ENCODE measurements at places on chromosomes 16 and 17.
A peak's percentile ranks its signal among the peaks of the same experiment; 100 is the strongest.

- DNase-seq = no peak
These were observed at the start of the genes GPS1 and RFNG for GRCh38 chr17:82051776-82052637. TSS of gene GPS1 (plus strand) at chr17:82051898. CDS start at chr17:82051932, 34 bp downstream. TSS of gene RFNG (minus strand) at chr17:82051811. CDS start at chr17:82051766, 45 bp downstream.

GRCh38 chr17:4691686-4692085 is 12.3 kb downstream of the PELP1 start:
- DNase-seq = no peak

- no peak for DNase-seq
These were observed 36.0 kb downstream of the OSBPL7 start for GRCh38 chr17:47785538-47786123.

DNA sequence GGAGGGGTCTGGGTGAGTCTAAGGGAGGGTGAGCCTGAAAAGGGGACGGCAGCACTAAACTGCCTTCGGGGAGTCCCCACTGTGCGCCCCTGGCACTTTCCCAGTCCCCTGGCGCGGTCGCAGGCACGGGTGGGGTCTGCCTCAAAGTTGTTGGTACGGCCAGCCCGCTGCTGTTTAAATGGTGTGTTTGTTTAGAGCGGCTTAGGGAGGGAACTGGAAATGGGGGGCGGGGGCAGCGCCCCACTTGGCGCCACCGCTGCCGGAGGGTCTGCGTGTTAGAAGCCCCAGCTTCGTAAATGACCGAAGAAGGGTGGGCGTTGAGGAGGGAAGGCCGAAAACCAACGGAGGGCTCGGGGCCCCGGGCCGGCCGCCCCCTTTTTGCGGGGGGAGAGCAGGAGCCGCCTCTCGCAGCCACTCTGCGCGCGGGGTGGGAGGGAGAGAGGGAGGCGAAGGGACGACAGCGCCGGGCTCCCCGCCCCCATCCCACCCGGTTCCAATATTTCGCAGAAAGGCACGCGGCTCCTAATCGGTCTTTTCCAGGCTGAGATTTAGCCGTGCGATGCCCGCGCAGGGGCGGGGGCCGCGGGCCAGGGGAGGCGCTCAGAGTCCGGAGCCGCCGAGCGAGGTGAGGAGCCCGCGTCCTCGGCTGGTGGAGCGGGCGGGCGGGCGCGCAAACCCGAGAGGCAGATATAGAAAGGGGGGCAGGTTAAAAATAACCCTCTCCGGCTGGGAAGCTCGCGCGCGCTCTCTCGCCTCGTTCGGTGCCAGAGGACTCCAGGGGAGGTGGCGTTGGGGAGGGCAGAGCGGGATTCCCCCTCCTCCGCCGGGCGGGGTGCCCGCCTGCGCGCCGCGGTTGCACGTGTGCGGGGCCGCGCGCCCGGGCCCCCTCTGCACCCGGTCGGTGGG is 54.9 kb downstream of the SREBF1 start:
- DNase-seq = no peak

DNA sequence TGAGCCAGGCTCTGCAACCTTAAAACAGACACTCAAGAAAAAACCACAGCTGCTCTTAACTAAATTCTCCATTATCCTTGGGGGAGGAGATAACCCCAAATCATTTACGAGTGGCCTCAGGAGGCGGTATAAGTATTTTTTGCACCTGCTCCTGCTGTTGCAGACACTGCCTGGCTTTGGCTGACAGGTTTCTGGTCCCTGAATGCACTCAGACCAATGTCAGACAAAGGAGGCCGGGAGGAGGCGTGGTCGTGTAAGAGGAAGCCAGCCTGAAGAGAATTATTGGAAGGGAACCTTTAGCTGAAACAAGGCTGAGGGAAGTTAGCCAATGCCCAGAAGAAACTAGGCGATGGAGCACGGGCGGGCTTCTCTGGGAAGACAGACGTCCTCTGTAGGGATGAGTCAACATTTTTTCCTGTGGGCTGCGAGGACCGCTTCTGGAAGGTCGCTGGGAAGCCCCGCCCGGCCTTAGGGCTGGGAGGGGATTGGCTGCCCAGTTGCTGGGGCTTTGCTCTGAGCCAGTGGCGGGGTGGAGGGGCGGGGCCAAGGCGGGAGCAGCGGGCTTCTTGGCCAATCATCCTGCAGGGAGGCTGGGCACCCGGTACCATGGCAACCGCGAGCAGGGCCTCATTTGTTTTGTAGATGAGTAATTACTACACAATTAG is 82.3 kb downstream of the CCDC182 start:
- peak; percentile 98 for DNase-seq

- DNase-seq = no peak
These were observed 8.2 kb downstream of the CENPX start for GRCh38 chr17:82014432-82014831.

DNA sequence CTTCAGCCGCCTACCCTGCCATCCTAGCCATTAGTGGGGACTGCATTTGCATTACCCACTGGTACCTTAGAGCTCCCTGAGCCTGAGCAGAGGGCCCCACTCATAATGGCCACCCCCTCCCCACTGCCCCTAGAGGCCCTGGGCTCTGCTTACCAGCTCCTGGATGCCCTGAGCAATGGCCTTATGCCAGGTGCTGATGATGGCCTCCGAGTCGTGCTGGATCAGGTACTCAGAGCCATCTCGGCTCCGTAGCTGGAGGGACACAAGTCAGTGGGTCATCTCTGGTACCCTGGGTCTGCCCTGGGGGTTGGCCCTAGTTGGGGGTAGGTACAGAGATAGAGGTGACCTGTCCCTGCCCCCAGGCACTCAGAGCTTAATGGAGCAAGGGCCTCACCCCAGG is 34.9 kb downstream of the ARHGAP27 start:
- no peak for DNase-seq

GRCh38 chr16:7090628-7091115 is 242.0 kb upstream of the RBFOX1 start:
- DNase-seq = no peak

- DNase-seq = no peak
These were observed 30.9 kb downstream of the XPO6 start for GRCh38 chr16:28180655-28181460.

- DNase-seq = no peak
These were observed 718 bp downstream of the ATP2A3 start for GRCh38 chr17:3963237-3964201.

DNA sequence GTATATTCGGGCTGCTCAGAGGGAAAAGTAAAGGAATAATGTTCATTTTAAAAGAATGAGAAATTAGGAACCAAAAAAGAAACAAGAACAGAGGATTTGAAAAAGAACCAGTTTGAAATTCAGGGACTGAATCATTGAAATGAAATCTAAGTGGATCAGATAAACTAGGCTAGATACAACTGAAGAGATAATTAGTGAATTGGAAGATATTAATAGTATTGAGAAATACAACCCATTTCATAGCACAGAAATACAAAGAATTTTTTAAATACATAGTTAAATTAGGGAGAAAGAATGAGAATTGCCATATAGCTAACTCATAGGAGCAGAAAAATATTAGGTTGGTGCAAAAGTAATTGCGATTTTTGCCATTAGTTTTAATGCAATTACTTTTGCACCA is 117.3 kb upstream of the NOL11 start:
- no peak for DNase-seq

DNA sequence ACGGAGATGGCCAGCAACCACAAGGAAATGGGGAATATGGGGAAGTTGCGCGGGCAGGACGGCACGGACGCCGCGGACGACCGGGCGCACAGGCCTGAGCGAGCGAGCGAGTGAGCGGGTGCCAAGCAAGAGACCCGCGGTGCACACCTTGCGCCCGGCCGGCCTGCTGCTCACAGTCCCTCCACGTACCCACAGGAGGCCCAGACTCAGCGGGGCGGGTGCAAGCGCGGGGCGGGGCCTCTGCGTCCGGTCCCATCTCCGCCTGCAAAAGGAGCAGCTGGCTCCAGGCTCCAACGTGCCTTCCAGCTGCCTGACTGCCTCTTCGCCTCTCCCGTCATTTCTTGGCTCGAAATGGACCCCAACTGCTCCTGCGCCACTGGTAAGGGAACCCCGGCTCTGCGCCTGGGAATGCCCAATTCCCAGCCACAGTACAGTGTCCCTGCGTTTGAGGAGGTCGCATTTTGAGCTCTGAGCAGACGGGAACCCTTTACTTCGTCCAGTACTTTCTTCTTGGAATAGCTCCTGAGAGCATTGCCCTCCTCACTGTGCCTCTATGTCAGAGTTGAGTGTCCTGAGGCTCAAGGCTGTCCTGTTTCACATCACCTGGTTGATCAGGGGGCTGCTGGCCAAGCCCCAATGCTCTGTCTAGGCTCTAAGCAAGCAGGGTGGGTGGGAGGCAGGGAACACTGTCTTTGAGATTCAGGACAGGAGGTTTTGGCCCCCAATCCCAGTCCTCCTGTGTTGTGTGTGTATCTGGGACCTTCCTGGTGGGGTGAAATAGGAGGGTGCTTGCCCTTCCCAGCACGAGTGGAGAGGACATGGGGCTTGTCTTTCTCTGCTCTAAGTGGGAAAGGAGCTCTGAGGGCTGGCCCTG is 8.1 kb upstream of the MT1E start:
- no peak for DNase-seq

- DNase-seq = no peak
These were observed 9.0 kb downstream of the RBFOX3 start for GRCh38 chr17:79601604-79602424.

DNA sequence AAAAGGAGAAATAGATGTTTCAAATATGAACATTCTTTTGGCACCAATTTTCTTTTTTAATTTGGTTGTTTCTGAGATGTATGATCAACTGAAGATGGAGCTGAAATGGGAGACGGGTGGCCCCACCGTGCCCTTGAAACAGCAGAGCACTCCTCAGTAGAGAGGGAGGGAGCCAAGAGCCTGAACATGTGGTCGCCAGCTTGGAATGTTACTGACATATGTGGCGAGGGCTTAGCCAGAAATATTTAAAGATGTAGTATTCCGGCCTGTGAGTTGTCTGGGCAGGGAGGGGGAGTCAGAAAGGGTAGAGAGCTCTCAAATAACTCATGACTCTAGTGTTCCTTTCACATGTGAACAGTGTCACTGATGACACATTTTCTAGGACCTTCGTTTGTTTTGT is 13.3 kb upstream of the MRC2 start:
- peak; percentile 75 for DNase-seq

DNA sequence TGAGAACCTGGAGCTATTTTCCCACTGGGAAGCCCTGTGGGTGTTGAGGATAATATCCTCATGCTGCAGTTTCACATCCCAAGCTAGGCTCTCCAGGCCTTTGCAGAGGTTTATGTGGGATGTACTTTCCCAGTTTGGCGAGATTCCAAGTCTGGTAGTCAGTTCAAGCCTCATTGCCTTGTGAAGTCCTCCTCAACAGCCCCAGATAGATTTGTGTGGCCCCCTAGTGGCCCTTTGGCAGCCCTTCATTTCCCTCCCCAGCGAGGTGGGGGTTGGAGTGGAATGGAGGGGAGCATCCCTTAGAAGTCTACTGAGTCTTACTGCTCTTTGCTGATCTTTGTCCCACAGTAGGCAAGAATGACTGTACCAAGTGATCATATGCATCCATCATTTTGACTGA is 137.9 kb downstream of the CDH11 start:
- peak; percentile 61 for DNase-seq

- peak; percentile 55 for DNase-seq
These were observed 28.9 kb upstream of the MAP3K14 start for GRCh38 chr17:45345554-45346215.

Measured in AG04450 (cell line).